Urinary bladder (tissue), 4 donors: ENCODE measurements at places on chromosomes 11 and 22. TPM values are rescaled to one million over a fixed set of nuclear protein-coding genes. Genes with fewer than 3 reads are reported as not detected.
A peak's percentile ranks its signal among the peaks of the same experiment; 100 is the strongest.

DNA sequence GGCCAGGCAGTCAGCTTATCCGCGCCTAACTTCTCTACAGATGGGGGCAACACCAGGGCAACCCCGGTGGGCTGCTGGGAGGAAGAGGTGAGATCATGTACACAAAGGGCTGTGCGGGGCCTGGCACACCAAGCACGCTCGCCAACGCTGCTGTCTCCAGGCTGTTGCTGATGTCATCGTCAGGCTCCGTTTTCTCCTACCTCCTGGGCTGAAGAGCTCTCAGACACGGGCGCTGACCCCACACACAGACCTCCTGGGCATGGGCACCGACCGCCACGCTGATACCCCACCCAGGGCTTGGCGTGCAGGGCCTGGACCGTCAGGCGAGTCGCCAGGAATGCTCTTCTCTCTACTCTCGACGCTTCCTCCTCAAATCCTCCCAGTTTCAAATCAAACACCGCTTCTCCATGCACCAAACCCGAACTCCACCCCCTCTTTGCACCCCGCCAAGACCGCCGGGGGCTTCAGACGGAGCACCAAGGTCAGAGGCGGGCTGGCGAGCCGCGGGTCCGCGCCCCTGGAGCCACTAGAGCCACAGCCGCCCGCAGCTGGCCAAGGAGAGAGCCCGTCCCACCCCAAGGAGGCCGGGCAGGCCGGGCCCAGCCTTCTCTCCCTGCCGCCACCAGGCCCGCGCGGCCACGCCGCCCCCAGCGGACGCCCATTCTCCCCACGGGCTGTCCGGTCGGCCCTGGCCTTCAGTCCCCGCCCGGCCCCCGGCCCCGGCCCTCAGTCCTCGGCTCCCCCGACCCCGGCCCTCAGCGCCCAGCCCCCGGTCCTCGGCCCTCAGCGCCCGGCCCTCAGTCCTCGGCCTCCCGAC is 772 bp downstream of the SBF1 start:
- DNase-seq: no peak

- peak; percentile 36 for DNase-seq
Measured at GRCh38 chr22:28514321-28514821, 165.3 kb downstream of the TTC28 start.

FOLR3 gene
- total RNA-seq: not detected

DNA sequence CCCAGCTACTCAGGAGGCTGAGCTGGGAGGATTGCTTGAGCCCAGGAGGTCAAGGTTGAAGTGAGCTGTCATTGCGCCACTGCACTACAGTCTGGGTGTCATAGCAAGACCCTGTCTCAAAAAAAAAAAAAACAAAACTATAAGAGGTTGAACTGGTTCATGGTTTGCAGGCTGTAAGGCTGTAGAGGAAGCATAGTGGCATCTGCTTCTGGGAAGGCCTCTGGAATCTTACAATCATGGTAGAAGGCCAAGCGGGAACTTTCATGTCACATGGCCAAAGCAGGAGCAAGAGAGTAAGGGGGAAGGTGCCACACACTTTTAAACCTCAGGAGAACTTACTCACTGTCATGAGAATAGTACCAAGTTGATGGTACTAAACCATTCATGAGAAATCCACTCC is 109.6 kb downstream of the SWAP70 start:
- no peak for DNase-seq

ANO5 gene
- 15.4 TPM for total RNA-seq

- DNase-seq: no peak
Measured at GRCh38 chr11:1852877-1853276, at the start of gene LSP1. LSP1 (plus strand) TSS chr11:1853084; CDS start chr11:1853145, 61 bp downstream.

- no peak for DNase-seq
Measured at GRCh38 chr11:98771791-98772190, 249.0 kb upstream of the CNTN5 start.

DNA sequence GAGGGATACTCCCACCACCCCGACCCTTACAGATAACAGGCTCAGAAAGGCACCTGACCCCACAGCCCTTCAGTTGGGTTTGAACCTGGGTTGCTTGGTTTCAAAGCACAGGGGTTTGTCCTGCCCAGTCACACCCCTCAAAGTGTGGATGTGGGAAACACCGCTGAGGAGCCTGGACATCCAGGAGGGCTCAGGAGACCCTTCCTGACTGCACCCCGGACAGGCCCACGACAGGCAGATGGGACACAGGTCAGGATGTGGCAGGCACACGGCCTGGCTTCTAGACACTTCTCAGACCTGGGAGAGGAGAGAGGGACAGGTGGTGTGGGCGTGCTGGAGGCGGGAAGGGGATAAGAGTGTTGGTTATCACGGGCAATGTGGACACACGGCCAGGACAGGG is 932.3 kb downstream of the BRD1 start:
- no peak for DNase-seq

DNA sequence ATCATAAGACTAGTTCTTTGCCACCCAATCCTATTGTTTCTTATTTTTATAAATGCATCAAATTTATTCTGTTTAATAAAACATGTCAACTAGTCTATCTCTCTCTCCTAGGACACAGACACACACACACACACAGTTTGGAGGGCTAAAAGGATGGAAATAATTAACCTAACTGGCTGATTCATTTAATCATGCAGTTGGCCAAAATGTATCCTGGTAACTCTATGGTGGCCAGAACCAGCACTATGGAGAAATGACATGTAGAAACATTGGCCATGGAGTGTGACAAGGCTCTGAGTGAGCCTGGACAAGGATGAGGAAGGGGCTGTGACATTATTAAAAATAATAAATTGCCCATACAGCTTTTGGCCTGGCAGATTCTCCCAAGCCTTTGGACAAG is 64.1 kb downstream of the CLPB start:
- DNase-seq: no peak

DNA sequence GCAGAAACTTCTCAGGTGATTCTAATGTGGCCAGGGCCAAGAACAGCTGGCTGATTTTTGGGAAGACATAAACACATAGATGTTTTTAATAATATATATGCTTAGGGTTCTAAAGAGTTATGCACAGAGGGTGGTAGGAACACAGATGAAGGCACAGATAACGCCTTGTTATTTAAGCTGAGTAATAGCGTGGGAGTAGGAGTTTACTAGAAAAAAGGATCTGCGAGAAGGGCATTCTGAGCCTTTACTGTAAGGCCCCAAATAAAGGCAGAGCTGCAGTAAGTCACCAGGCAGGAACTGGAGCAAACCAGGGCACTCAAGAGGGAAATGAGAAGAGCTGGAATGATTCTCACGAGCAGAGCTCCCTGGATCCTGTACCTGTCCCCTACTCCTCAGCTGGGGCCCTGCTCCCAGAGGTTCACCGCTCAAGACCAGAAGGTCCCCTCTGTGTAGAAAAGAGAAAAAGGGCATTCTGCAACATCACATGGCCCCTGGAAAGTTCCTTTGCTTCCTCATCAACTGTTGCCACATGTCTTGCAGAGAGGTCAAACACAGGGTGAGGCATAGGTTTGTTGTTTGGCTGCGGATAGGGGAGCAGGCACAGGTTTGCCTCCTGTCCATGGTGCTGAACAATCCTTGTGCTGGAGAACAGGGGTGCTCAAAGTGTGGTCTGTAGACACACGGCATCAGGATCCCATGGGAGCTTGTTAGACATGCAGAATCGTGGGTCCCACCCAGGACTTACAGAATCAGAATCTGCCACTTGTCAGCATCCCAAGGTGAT is 125.7 kb downstream of the TENM4 start:
- no peak for DNase-seq

DNA sequence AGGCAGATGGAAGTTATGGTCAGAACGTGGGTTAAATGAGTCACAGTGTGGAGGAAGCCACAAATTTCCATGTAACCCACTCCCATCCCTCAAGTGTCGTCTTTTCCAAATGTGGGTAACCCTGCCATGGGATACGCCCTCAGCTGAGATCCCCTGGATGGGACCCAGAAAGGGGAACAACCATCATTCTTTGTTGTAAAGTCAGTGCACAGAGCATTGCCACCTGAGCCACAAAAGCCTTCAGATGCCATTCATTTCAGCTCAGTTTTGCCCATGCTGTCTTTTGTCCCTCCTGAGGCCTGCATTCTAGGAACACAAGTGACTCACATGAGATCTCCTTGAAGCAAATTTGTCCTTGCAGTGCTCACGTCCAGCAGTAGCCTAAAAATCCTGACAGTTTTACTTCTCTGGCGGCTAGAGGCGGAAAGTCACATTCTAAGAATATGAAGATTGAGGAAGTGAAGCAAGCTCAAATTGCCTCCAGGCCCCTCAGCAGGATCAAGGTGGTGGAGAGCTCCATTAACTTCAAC is 30.6 kb downstream of the MMP13 start:
- no peak for DNase-seq
